NCI-H1105 treated with DMSO at 0.1 percent for 48 hours (cell line): ENCODE measurements at places on chromosomes 16 and 17.

DNA sequence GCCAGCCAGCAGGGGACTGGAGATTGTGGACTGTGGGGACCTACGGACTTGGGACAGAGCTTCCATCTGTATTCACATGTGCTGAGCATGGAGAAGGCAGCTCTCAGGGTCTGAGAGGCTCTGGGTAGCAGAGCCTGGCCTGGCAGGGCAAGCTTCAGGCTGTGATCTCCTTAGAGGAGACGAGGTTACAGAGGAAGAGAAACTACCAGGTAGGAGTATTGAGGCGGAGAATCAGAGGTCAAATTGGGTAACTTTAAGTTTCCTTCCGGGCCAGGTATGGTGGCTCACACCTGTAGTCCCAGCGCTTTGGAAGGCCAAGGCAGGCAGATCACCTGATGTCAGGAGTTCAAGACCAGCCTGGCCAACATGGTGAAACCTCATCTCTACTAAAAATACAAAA, 8.8 kb downstream of the CTNS start:
- DNase-seq = no peak

- no peak for DNase-seq
Measured at GRCh38 chr17:17484451-17484899, 7.7 kb downstream of the MED9 start.

GRCh38 chr16:54821731-54822130, 108.9 kb upstream of the IRX5 start:
- no peak for DNase-seq

DNA sequence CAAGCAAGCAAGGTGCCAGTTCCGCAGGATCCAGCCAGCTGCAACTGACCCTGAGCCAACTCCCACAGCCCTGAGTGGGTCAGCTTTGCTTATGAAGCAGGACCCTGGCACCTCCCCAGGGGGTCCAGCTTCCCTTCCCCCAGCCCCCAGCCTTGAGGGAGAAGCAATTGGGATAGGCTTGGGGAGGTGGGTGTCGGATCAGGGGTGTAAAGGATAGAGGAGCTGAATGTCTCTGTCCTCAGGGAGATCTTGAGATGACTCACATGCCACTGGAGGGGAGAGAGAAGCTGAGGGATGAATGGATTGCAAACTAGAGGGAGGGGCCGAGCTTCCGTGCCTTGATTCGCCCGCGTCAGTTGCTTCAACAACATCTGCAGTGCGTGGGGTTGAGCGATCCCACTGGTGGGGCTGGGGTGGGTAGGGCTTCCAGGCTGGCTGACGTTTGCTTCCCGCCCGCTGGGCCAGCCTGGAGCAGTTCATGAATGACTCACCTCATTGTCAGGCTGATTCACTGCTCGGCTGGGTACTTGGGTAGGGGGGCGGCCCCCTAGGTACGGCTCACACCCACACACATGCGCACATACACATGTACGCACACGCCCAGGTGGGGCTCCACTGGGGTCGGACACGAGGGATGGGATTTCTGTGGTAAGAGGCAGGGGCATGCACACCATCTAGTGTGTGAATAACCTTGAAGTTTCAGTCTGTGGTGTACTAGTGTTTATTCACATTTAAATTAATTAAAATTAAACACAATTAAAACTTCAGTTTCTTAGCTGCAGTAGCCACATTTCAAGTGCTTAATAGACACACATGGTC, 3.6 kb upstream of the HROB start:
- peak; percentile 14 for DNase-seq

- no peak for DNase-seq
Measured at GRCh38 chr16:29892458-29892813, 6.9 kb downstream of the SEZ6L2 start.

GRCh38 chr17:16911141-16911937, 60.6 kb downstream of the TNFRSF13B start:
- no peak for DNase-seq

GRCh38 chr16:79415983-79416640, 184.4 kb downstream of the MAF start:
- DNase-seq = no peak

DNA sequence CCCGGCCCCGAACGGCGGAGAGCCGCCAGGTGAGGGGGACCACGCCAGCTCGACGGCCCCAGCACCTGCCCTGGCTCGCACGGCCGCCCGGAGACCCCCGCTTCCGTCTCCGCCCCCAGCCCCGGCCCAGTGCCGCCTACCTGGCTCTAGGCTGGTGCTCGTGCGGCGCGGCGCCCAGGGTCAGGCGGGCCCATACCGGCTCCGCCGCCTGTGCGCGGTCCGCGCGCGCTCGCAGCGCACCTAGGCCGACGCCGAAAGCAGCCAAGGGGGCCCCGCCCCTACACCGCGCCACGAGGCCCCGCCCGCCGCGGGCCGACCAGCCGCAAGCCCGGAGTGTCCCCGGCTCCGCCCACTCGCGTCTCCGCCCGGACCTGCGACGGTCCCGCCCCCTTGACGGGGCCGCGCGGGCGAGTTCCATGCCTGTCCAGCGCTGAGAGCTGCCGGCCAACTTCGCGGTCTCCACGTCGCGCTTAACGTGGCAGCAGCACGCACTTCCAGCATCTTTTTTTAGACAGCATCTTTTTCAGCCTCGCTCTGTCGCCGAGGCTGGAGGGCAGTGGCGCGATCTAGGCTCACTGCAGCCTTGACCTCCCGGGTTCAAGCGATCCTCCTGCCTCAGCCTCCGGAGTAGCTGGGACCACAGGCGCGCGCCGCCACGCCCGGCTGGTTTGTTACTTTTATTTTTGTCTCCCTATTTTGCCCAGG, at the start of gene SLC25A39:
Gene SLC25A39, minus strand, starts transcription at position 253 of the 705 bp plus-strand sequence. CDS start 1,261 bp downstream, outside the sequence.
- peak; percentile 85 for DNase-seq

GRCh38 chr16:46898006-46898405, 13.8 kb downstream of the GPT2 start:
- DNase-seq = no peak

DNA sequence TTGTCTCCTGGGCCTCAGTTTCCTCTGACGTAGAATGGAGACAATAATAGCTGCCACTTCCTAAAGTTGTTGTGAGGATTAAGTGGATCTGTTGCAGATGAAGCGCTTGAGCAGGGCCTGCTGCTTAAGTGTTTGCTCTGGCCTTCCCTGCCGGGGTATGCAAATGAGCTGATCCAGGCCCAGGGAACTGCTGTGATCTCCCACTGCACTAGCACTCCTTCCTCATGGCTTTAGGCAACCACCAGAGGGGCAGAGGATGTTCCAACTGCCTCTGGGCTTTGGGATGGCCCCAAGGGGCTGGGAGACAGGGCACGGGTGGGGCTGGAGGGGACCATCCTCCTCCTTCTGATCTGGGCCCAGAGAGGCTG, 6.2 kb downstream of the SBK1 start:
- DNase-seq = no peak

DNA sequence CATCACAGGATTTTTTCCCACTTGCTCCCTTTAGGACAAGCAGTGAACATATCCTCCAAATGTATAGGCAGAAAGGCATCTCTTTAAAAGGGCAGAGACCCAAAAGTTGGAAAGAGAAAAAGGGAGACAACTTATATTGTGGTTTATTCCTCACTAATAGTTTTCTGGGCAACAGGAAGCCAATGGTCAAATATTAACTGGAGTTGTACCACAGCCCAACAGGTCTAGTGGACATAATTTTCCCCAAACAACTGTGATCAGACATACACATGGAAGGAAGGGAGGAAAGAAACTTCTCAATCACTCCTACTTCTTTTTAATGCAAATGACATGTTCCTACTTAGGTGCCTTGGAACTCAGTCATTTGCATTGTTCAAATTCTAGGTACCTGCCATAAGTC, 78.4 kb downstream of the SOX9 start:
- no peak for DNase-seq

- no peak for DNase-seq
Measured at GRCh38 chr16:15993946-15994665, 44.7 kb downstream of the ABCC1 start.

DNA sequence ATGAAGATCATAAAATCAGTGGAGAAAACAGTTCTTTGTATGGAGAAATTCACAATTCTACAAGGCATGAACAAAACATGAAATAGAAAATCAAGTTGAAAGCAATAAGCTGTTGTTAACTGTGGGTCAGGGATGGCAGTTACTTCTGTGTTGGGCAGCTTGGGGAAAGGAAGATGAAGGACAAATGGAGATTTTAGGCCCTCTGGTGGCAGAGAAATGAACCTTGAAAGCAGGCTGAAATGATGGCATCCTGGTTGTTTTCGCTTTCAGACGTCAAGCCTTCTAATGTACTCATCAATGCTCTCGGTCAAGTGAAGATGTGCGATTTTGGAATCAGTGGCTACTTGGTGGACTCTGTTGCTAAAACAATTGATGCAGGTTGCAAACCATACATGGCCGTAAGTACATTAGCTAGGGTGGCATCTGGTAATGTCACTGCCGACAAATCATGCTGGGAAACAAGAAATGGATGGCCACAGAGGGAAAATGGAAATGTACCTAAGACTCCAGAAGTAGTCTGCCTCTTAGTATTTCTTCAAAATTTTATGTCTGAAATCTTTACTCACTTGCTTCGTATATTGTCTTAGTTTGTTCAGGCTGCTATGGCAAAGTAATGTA, 108.9 kb downstream of the MAP2K6 start:
- DNase-seq = peak; percentile 33

GRCh38 chr16:6453742-6454141, 878.9 kb upstream of the RBFOX1 start:
- DNase-seq = no peak

DNA sequence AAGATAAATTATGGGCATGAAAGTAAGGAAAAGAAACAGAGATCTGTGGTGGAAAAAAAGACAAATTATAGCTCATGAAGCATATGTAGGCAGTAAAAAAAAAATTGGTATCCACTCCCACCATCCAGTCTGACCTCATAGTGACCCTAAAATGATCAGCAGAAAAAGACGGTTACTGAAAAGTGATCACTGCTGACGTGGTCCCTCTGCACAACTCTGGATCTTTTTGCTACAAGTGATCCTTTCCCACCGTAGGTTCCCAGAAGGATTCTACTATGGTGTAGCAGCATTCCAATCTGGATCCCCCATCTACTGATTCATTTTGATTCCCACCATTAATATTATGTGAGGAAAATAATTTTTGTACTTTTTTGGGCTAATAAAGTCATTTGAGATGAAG, 10.9 kb upstream of the CHST6 start:
- no peak for DNase-seq

- DNase-seq = no peak
Measured at GRCh38 chr16:79885320-79885719, 284.8 kb upstream of the MAF start.

GRCh38 chr16:9340526-9341256, 249.2 kb downstream of the HAPSTR1 start:
- no peak for DNase-seq

DNA sequence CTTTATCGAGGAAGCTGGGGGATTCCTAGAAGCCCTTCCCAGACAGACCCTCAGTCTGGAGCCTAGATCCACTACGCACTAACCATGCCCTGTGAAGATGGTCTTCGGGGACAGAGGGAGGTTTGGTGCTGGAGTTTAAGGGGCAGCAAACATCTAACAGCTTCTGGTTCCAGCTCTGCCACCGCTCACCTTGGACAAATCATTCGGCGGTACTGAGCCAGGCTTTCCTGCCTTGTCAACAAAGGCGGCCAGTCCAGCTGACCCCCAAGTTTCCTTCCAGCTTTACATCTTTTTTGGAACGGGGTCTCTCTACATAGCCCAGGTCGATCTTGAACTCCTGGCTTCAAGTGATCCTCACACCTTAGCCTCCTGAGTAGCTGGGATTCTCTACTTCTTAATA, 369 bp upstream of the GJD3 start:
- no peak for DNase-seq

GRCh38 chr17:33756021-33756420, 462.9 kb upstream of the ASIC2 start:
- DNase-seq = no peak

- no peak for DNase-seq
Measured at GRCh38 chr17:13384626-13385025, 217.1 kb downstream of the HS3ST3A1 start.

GRCh38 chr16:64307431-64307830, 814.4 kb downstream of the CDH11 start:
- DNase-seq = no peak

- no peak for DNase-seq
Measured at GRCh38 chr17:82089723-82090548, 8.1 kb downstream of the FASN start.

DNA sequence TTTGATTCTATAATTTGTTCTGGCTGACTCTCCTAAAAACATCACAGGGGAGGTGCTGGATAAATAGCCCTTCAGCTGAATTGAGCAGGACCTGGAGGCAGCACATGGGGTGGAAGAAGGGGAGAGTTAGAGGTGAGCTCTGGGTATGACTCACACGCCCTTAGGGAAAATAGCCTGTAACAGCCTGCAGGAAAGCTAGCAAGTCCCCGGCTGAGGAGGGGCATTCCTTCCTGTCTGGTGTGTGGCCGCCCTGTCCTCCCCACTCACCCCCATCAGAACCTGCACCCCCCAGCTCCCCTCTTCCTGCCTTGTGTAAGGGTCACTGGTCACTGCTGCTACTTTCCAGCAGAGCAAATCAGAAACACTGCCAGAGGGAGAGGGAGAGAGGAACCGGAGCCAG, 187.4 kb downstream of the C16orf95 start:
- DNase-seq = no peak

GRCh38 chr17:42698736-42699414, 16.5 kb downstream of the CNTNAP1 start:
- no peak for DNase-seq

- DNase-seq = no peak
Measured at GRCh38 chr16:10708969-10709368, 14.2 kb upstream of the TEKT5 start.
